Activated CD4-positive, alpha-beta T cell treated with anti-CD3 and anti-CD28 coated beads for 36 hours (primary cell): ENCODE measurements at places on chromosomes 13 and 19. TPM values are rescaled to one million over a fixed set of nuclear protein-coding genes. Genes with fewer than 3 reads are reported as not detected.

Gene EFNB2
- total RNA-seq: 0.05 TPM

Gene FRY
- total RNA-seq: 1.9 TPM

Gene ZNF446
- total RNA-seq: 4.2 TPM

Gene KPNA3
- total RNA-seq: 58.0 TPM

Gene ALOX5AP
- 29.6 TPM for total RNA-seq

DNA sequence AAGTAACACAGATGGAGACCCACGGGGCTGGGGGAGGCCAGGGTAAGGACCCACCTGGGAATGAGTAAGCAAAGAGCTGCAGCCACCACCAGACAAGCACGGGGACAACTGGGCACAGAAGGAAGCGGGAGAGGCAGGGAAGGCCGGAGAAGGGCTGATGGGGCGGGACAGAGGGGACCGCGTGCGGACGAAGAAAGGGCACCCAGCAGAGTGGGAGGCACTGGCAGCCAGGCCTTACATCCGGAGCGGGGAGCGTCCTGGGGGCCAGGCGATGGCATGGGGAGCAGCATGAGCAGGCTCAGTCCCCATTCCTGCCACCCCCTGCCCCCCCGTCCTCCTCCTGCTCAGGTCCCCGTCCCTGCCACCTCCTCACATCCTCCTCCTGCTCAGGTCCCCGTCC lies 3.0 kb downstream of the PROZ start:
- peak overlapping the region; percentile 20 for H3K4me3 ChIP-seq
- DNase-seq: no peak
- H3K36me3 ChIP-seq: no peaks in the 10 kb centered on the region
- no peaks in the 10 kb centered on the region for H3K27me3 ChIP-seq

GRCh38 chr13:113077566-113077952 lies 28.0 kb upstream of the F7 start:
- no peaks in the 10 kb centered on the region for H3K4me1 ChIP-seq
- H3K27me3 ChIP-seq: no peaks in the 10 kb centered on the region
- H3K27ac ChIP-seq: no peak overlapping the region

GRCh38 chr19:49436381-49437017 lies 4.8 kb downstream of the SLC17A7 start:
- peak; percentile 89 for DNase-seq
- peaks cover 24% of the 10 kb centered on the region for H3K4me1 ChIP-seq
- H3K27me3 ChIP-seq: peaks cover 78% of the 10 kb centered on the region
- H3K4me3 ChIP-seq: peak overlapping the region; percentile 4
- no peaks in the 10 kb centered on the region for H3K36me3 ChIP-seq
- H3K27ac ChIP-seq: no peak overlapping the region

DNA sequence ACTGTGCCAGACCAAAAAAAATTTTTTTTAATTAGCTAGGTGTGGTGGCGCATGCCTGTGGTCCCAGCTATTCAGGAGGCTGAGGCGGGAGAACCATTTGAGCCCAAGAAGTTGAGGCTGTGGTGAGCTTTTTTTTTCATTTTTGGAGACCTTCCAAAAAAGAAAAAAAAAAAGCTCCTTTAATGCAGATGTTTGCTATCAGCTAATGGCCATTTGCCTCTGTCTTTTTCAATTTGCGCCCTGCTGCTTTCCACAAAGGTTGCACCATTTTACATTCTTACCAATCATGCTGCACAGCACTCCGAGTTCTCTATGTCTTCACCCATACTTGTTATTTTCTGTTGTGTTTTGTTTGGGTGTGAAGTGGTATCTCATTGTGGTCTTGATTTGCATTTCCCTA lies 15.6 kb upstream of the SMARCA4 start:
- no peak overlapping the region for H3K4me3 ChIP-seq
- DNase-seq: no peak

DNA sequence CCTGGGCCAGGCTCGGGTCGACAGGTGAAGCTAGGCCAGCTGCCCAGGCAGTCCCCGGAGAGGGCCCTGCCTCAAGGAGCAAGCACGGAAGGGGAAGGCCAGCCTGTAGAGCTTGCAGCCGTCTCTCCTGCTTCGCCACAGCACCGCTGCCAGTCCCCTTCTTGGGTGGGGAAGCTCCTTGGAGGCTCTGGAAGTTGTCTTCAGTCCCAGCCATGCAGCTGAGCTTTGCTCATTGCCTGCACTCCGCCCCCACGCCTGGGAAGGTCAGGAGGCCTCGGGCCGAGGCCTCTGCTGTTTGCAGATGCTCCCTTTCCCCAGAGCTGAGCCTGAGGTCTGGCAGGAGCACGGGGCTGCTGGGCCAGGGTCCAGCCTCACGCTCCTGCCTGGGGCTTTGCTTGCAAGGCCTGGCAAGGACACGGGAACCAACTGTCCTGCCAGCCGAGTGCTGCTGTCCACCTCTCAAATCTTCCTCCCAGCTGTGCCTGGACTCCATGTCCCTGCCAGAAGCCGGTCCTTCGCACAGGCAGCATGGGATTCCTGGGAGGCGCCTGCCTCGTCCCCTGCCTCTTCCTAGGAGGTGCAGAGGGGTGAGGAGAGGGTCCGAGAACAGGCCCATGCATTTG lies 13.3 kb downstream of the PLEKHF1 start:
- peaks cover 15% of the 10 kb centered on the region for H3K36me3 ChIP-seq
- peaks cover 80% of the 10 kb centered on the region for H3K4me1 ChIP-seq
- H3K27me3 ChIP-seq: no peaks in the 10 kb centered on the region
- peak; percentile 24 for DNase-seq

DNA sequence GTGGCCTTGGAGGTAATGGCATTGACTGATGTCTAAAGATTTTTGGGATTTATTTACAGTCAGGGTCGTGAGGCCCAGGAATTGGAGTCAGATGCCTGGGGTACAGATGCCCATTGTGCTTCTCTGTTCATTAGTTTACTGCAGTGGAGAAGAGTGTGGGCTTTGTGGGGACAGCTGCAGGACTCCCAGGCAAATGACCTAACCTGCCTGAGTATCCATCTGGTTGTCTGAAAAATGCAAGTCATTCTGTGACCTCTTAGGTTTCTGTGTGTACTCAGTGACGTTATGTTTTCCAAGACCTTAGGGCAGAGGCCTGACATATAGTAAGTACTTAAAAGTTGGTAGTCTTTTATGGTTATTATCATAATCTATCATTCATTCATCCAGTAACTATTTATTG lies 60.5 kb downstream of the SPATA13 start:
- no peaks in the 10 kb centered on the region for H3K27me3 ChIP-seq
- H3K36me3 ChIP-seq: no peaks in the 10 kb centered on the region
- H3K27ac ChIP-seq: no peak overlapping the region
- H3K4me3 ChIP-seq: no peak overlapping the region
- DNase-seq: no peak

DNA sequence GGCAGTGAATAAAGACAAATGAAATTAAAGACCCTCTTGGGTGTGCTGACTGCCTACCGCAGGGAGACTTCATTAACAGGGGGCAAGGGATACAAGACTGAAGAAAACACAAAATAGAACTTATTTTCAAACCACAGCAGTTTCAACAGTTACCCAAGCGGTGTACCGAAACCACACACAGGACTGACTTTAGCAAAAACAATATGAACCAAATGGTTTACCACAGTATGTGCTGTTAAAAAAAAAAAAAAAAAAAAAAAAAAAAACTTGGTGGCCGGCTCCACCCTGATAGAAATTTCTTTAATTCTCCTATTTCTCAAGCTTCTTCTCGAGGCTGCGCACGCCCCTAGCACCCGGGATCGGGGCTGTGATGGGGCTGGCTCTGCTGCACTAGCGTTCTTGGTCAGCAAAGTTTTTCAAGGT lies 42.6 kb downstream of the KLF2 start:
- peaks cover 47% of the 10 kb centered on the region for H3K4me1 ChIP-seq
- DNase-seq: peak; percentile 78
- H3K27me3 ChIP-seq: peaks cover 21% of the 10 kb centered on the region
- peak overlapping the region; percentile 61 for H3K27ac ChIP-seq

GRCh38 chr13:39451301-39451700 lies 151.7 kb downstream of the LHFPL6 start:
- H3K27me3 ChIP-seq: peaks cover 16% of the 10 kb centered on the region
- no peaks in the 10 kb centered on the region for H3K4me1 ChIP-seq
- no peak overlapping the region for H3K4me3 ChIP-seq
- DNase-seq: no peak
- H3K36me3 ChIP-seq: no peaks in the 10 kb centered on the region

DNA sequence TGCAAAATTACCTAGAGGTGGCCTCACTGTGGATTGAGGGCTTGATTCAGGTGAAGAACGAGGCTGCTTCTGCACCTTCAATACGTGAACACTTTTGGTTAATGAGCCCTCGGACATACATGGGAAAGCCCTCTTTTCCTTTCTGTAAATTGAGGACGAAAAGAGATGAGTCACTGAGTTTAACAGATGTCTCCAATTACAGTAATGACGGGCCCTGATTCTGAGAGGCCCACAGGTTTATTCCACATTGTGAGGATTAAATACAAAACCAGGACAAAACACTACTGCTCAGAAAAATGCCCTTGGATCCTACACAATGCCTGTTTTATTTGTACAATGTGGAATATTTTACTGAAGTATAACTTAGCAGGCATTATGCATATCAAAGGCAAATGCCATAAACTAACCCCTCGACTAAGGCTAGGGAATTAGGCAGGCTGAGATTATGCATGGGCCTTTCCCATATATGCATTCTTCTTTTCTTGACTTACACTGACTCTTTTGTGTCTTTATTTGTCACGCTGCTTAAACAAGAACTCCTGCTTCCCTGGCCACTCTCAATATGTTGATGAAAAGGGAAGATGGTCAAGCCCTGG lies 819.9 kb downstream of the OLFM4 start:
- DNase-seq: no peak
- H3K36me3 ChIP-seq: no peaks in the 10 kb centered on the region
- no peaks in the 10 kb centered on the region for H3K4me1 ChIP-seq
- no peaks in the 10 kb centered on the region for H3K27me3 ChIP-seq

DNA sequence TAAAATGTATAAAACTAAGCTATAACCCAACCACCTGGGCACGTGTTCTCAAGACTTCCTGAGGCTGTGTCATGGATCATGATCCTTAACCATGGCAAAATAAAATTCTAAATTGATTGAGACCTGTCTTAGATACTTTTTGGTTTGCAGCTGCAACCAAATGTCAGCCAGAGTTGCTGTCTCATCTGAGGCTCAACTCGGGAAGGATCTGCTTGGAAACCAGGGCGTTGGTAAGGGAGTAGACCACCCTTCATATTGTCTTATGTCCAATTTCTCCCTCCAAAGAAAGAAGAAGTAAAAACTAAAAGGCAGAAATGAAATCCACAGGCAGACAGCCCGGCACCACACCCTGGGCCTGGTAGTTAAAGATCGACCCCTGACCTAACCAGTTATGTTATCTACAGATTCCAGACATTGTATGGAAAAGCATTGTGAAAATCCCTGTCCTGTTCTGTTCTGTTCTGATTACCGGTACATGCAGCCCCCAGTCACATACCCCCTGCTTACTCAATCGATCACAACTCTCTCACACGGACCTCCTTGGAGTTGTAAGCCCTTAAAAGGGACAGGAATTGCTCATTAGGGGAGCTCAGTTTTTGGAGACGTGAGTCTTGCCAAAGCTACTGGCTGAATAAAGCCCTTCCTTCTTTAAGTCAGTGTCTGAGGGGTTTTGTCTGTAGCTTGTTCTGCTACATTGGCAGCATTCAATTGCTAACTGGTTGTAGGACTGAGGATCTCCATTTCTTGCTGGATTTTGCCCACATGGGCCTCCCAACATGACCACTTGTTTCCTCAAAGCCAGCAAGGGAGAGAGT lies 22.9 kb upstream of the IGSF23 start:
- H3K36me3 ChIP-seq: no peaks in the 10 kb centered on the region
- no peak overlapping the region for H3K27ac ChIP-seq
- H3K4me1 ChIP-seq: peaks cover 20% of the 10 kb centered on the region
- H3K27me3 ChIP-seq: peaks cover 7% of the 10 kb centered on the region

- peaks cover 35% of the 10 kb centered on the region for H3K4me1 ChIP-seq
- DNase-seq: peak; percentile 47
- H3K27me3 ChIP-seq: peaks cover 11% of the 10 kb centered on the region
- no peaks in the 10 kb centered on the region for H3K36me3 ChIP-seq
- H3K4me3 ChIP-seq: no peak overlapping the region
These were observed 58.1 kb upstream of the KLF2 start for GRCh38 chr19:16266586-16266942.

- H3K4me1 ChIP-seq: peaks cover 9% of the 10 kb centered on the region
- DNase-seq: no peak
- peaks cover 42% of the 10 kb centered on the region for H3K27me3 ChIP-seq
- H3K36me3 ChIP-seq: no peaks in the 10 kb centered on the region
- H3K4me3 ChIP-seq: no peak overlapping the region
These were observed 2.3 kb downstream of the ENOX1 start for GRCh38 chr13:43784496-43784895.

DNA sequence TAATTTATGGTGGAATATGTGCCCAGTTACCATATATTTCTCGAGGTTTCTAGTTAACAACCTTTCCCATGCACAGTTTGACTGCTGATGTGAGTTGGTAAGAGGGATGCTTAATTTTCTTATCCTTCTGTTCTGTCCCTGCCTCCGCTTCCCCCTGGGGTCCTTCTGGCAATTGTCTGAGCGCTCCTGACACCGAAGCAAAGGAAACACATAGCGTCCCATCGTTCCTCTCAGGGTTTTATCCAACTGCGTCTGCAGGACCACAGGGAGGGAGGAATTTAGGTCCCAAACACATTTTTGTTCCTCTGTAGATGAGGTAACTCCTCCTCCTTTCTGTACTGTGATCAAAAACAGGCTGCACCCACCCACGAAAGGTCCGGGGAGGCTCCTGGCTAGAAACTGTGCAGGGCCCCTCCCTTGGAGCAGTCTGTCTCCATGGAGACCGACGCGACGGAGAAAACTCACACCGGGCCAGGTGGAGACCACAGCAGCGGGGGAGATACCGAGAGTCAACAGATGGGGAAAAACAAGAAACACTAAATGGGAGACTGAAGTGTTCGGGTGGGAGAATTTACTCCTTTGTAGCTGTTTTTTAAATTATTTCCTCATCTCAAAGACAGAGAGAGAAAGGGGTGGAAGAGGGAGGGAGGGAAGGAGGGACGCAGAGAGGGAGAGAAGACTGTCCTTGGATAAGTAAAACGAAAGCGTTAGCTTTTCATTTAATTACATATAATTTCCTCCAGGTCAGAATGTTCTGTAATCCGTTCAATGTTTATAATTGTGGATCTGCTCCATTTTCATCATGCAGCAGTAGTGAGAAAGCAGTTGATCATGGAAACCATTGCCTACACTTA lies 191.8 kb upstream of the NBEA start:
- H3K4me3 ChIP-seq: no peak overlapping the region
- H3K27ac ChIP-seq: no peak overlapping the region
- no peaks in the 10 kb centered on the region for H3K36me3 ChIP-seq
- H3K27me3 ChIP-seq: peaks cover 14% of the 10 kb centered on the region
- no peaks in the 10 kb centered on the region for H3K4me1 ChIP-seq
